AG04450 (cell line): ENCODE measurements at places on chromosomes 16 and 17.

DNA sequence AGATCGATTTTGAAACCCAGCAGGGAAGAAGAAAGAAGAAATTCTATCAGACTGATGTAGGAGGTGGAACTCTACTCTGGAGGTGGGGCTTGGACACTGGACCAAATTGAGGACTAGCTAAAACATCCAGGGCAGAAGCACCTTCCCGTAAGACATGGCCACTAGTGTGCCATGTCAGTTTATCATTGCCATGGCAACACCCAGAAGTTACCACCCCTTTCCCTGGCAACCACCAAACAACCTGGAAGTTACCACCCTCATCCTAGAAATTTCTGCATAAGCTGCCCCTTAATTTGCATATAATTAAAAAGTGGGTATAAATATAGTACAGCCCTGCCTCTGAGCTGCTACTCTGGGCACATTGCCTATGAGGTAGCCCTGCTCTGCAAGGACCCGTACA, 66.7 kb downstream of the NACA2 start:
- no peak for DNase-seq

DNA sequence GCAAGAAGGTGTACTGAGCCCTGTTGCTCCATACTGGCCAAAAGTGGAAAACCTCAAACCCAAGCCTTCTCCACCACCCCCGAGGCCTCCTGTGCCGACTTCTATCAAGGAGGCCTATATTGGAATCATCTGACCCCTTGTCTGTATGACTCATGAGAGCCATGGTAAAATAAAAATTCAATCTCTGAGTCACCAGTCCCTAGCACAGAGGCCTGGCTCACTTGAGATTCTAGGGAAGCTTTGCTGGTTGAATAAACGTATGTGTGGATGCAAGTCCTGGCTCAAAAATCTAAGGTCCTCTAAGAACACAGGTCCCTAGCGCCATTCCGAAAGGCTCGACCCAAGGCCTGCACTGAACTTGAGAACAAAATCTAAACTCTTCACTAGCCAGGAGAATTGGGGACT, 15.0 kb downstream of the NSMCE1 start:
- DNase-seq: peak; percentile 51

GRCh38 chr16:50916040-50916439, 174.2 kb downstream of the CYLD start:
- no peak for DNase-seq

DNA sequence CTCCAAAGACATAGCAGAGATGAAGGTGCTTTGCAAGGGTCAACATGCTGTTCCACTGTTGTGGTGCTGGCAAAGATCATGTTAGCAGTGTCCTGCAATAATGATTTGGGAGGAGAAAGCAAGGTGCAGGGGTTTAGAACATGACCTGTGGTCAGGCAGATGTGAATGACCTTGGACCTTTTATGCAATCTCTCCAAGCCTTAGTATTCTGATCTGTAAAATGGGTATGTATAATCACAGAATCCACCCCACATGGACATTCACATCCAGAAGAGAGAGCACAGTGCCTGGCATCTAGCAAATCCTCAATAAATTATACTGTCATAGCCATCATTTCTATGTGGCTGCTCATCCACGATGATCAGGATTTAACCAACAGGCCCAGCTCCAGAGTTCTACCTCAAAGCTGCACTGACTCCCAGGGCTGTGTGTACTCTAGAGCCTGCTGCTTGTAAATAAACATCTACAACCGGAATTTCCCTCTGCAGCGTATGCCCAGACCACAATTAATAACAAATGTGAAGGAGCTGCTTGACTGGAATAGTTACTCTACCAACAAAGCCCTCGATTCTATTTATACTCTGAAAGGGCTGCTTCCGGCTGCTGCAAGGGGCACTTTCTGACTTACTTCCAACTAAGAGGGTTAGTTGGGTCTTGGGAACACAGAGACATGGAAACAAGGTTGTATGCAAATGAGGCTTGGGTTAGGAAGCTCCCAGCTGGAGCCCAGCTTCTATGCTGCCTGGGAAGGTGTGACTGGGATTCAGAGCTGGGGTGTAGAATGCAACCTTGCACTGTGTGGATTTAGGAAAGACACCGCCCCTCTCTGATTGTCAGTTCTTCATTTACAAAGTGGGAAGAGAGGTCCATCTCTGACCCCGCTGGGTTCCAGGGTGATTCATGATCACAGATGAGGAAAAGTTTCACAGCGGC, 265.2 kb downstream of the XYLT1 start:
- peak; percentile 80 for DNase-seq

- DNase-seq: no peak
Observed at GRCh38 chr17:44536090-44536953, 21.0 kb upstream of the FZD2 start.

- DNase-seq: no peak
Observed at GRCh38 chr17:75856062-75856756, 1.1 kb upstream of the WBP2 start.

- no peak for DNase-seq
Observed at GRCh38 chr17:34318474-34318873, 761 bp upstream of the CCL8 start.

DNA sequence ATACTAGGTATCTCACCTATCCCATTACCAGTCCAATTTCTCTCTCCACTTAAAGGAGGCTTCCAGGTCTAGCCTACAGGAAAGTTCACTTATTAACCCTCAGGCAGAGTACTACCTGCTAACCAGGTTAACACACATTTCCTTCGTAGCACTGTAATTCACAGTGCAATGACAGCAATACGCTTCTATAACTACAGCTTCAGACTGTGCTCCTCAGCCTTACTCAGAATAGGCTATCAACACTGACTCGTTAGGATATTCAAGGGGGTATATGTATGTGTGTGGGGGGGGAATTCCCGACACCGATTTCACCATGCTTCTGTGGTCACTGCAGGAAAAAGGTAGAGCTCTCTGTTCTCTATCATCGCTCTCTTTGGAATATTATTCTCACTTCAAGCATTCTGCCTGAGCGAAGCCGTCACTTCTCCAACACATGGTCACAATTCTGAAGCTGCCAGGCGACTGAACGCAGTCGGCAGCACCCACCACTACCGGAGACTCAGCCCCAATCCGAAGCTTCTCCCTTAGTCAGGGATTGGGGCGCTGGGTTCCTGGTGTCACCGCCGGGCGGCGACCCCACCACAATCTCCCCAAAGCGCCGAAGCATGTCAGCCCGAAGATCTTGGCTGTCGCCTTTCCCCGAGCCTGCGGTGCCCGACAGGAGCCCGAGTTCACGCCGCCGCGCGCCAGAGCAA, 618 bp downstream of the GGA3 start:
- no peak for DNase-seq

- no peak for DNase-seq
Observed at GRCh38 chr16:89693931-89694783, 7.3 kb downstream of the SPATA2L start.

GRCh38 chr16:65176603-65177002, 54.7 kb upstream of the CDH11 start:
- peak; percentile 79 for DNase-seq

GRCh38 chr17:7707446-7707845, 2.4 kb downstream of the EFNB3 start:
- no peak for DNase-seq

DNA sequence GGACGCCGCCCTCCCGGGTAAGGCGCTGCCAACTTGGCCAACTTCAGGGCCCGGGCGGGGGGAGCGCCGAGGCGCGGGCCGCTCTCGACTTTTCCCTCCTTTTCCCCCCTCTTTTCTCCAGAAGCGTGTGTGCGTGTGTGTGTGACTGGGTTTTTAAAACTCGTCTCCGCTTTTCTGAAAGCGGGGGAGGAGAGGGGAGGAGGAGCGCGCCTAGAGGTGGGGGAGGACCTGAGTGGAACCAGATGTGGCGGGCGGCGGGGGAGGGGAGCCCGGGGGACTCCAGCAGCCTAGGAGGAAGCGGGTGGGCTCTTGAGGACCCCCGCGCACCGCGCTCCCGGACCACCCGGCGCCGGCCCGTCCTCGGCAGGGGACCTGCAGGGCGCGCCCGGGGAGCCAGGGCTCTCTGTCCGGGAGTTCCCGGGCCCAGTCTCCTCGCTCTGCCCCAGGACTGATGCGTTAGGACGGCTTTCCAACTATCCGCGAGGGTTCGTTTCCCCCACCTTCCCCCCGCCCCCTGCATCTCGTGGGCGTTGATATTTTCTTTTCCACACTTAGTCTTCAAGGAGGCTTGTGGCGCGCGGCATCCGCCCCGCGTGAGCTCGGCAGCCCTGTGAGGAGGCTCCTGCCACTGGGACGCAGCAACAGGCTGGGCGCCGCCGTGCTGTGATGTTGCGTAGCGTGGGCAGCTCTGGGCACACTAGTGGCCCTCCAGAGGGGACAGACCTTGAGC, 599 bp downstream of the MRC2 start:
- peak; percentile 39 for DNase-seq

DNA sequence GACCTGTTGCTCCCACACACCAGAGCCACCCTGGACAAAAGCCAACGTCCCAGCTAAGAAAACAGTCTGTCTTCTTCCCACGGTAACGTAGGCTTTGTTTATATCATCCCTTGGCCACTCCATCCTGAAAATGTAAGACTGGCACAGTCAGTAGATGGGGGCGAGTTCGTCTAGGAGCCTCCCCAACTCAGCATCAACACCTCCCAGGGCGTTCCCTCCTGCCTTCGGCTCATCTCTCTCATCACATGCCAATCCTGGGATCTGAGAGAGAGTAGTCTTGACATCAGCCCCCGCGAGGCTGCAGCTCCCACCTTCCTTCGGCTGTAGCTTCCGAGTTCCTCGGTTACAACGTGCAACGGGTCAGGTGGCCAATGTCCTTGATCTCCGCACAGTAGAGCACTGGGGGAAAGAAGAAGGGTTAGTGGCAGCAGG, 894 bp downstream of the RNF227 start:
- DNase-seq: no peak

DNA sequence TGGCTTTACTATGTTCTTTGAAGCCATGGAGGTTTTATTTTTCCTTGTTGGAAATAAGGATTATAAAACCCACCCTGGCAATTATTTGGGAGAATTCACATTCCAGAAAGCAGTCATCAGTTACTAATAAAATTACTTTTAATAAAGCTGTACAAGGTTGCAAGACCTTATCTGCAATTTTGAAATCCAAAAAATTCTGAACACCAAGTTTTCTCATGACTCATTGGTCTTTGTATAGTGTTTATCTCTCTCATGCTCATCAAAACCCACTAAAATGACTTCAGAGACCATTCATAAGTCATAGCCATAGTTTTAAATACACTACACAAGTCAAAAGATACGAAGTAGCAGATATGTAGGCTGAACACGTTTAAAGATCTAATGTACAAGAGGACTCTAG, 6.0 kb upstream of the KRT38 start:
- DNase-seq: no peak

DNA sequence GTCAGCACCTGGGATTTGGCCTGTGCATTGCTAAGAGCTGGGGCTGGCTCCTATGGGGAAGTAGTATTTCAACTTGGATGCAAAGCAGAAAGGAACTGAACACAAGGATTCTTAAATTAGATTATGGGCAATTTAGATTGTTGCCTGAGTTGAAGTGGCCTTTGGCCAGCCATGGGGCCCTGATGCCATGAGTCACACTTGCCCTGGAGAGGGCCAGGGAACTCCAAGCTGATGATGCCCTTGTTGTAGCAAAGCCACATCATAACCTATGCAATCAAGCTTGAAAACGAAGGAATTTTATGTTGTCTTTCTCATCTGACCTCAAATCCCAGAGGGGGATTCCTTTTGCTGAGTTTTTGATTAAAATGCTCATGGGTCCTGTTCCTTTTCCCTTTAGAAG, 3.9 kb upstream of the SPATA32 start:
- DNase-seq: no peak

- no peak for DNase-seq
Observed at GRCh38 chr16:67546761-67547422, 15.4 kb upstream of the CTCF start.

DNA sequence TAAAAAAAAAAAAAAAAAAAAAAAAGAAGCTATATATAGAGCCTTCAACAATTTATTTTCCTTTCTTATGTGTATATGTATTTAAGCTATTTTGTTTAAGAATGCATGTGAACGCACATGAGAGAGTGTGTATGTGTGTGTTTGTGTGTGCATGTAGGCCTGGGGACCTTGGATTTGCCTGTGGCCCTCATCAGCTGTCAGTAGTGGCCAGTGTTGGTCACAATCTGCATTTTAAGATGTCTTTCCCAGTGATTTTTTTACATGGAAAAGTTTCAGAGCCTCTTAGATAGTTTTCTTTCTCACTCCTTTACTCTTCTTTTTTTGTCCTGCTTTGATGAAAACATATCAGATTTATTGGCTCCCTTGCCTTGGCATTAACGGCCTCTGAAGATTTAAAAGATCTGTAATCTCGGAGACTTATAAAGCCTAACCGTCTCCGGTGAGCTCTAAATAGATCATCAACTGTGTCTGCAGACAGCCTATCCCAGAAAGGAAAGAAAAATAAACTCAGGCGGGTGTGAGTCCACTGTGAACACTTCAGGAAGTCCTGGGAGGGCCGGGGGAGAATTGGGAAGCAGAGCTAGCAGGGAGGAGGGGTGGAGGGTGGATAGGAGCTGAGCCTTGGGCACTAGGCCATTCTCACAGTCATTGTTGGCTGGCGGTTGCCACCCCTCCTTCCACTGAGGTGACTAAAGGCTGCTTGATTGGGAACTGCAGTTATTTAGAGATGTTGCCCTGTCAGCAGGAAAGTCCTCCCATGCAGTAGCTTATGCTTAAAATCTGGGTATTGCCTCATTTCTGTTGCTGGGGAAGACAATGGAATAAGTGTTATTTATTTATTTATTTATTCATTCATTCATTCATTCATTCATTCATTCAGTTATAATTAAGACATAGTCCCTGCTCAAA, 86.8 kb downstream of the WWP2 start:
- peak; percentile 84 for DNase-seq

DNA sequence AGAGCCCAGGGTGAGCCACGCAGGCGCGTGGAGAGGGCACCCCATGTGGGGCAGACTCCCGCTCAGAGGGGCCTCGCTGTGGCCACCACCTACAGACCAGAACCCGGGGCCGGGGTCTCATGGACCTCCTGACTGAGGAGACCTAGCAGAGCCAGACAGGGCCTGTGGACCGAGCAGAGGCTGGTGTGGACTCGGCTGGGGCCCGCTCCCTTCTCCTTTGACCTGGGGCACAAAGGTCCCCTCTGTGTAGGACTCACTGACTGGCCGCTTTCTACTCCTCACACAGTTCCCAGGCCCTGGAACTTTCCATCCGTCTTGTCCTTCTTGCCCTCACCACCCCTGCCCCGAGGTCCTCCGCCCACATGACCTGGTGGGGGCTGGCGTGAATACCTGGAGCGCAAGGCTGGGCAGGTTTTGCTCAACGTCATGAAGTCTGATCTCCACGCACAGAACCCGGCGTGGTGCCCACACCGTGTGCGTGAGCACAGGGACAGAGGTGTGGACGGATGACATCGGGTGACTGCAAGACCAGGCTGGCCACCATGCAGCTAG, 44.7 kb upstream of the ACSF3 start:
- DNase-seq: no peak

- DNase-seq: no peak
Observed at GRCh38 chr16:7964167-7964566, 626.1 kb downstream of the TMEM114 start.
